ENCODE measurements at places on chromosomes 13 and 19.

DNA sequence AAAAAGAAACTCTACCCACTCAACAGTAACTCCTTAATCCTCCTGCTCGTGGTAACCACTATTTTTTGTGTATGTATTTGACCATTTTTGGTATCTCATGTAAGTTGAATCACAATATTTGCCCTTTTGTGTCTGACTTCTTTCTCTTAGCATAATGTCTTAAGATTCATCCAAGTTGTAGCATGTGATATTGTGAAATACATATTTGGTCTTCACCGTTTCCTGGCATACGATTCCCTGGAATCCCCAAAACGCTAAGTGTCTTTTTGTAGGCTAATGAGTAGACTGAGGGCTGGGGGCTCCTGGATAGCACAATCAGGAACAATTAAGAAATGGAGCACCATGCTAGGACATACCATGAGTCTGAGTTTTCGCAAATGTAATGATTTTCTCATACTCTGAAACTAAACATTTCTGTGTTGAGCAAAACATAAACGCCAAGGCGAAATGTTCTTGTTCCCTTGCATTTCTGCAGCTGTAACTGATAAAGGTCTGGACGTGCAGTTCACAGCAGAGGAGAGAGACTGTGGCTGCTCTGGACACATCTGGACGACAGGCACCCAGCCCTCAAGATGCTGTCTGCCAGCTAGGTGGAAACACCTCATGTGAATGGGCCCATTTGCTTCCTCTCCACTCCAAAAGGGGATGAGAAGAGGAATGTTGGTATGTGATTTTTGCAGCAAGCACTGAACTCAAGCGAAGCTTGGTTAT lies 38.4 kb downstream of the BRD4 start:
- DNase-seq: no peak

GRCh38 chr19:6030214-6030507 lies 52.2 kb upstream of the RANBP3 start:
- no peak for DNase-seq

- DNase-seq: no peak
These were observed 1.7 kb downstream of the CATSPERG start for GRCh38 chr19:38337360-38337653.

- no peak for DNase-seq
These were observed 192.8 kb upstream of the TSC22D1 start for GRCh38 chr13:44768775-44769581.

DNA sequence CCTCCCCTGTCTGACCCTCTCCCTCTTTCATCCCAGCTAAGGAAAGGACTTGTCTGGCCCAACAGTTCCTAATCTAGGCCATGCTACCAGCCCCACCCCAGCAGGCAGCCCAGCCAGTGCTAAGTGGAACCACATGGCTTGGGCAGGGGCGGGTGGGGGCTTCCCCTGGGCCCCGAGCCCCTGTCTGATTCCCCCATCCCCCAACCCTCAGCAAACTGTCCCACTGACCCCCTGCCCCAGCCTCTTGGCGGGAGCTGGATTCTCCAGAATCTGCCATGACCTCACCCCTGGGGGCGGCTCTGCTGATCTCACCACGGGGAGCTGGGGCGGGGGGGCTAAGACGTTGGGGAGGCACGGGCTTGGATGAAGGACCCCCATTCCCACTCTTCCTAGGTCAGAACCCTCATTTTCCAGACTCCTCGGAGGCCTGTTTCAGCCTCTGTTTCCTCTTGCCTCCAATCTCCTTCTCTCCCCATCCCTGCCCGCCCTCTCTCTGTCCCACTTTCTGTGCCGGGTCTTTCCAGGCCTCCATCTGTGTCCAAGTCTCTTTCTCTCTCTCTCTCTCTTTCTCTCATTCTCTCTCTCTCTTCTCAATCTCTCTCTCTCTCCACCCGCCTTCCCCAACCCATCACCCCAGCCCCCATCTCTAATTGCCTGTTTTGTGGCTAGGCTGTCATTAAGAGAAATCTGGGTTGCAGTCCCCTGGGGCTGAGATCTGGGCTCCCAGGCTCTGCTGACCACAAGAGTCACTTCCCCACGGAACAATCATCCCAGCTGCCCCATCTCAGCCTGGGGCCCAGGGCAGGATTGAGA lies 2.7 kb downstream of the COL5A3 start:
- no peak for DNase-seq

DNA sequence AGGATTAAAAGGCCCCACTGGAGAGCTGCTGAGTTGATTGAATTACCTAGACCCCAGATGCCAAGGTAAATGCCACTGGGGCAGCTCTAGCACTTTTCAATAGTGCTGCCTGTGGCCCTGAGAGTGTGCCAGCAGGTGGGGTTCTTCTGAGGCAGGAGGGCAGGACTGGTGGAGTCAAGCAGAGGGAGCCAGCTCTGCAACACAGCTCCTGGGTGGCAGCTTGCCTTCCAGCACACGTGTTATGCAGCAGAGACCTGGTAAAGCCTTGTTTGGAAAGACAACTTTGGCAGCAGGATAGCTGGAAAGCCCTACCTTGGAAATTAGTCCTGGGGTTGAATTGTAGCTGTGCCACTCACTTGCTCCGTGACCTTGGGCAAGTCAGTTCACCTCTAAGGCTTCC lies 306.6 kb downstream of the ATP8A2 start:
- peak; percentile 10 for DNase-seq

- DNase-seq: peak; percentile 2
These were observed 7.4 kb downstream of the PTOV1 start for GRCh38 chr19:49858088-49858985.

DNA sequence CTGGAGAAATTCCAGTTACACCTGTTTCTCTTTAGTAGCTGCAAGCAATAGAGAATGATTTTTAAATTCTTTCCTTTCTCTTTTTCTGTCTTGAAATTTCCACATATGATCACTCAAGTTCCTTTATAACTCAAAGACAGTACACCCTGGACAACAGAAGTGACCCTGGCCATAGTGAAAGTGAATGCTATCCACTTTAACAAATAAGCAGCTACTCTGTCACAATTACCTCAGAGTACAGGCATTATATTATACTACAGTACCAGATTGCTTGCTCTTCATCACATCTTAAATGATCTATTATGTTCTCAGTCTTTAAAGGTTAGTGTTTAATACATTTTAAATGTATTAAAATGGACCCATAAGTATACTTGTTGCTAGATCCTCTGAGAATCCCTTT lies 136.2 kb downstream of the KLF12 start:
- no peak for DNase-seq

DNA sequence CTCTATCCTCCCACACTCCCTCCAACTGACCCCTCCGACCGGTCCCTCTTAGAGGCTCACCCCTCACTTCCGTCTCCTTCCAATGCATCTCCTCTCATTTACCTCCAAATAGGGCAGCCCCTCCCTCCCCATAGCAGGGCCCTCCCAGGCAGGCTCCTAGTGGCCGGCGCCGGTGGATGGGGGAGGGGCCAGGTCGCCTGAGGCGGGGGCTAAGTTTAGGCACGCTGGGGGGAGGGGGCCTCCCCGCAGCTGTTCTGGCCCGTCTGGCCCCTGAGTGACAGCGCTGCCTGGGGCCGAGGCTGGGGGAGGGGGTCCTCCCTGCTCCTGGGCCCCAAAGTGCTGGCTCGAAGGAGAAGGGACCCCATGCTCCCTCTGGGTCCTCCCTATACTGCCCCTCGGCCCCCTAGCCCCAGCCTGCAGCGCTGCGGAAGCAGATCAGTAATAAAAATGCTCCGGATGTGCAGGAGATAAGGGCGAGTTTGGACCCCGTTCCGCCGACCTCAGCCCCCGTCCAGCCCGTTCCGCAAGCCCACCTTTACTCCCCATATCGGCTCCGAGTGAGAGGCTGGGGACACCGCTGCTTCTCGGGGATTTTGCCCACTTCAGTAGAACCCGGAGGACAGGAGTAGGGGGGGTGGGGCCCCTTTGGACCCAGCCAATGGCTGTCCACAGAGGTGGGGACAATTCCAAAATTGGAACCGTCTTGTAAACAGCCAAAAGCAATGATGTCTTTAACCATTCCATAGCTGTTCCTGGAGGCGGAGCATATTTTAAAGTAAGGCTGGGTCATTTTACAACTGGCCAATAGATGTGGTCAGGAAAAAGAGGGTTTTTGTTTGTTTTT lies 4.0 kb downstream of the RTN2 start:
- no peak for DNase-seq

- no peak for DNase-seq
These were observed 3.8 kb downstream of the APC2 start for GRCh38 chr19:1453525-1454364.

- no peak for DNase-seq
These were observed 66.4 kb downstream of the ZNF730 start for GRCh38 chr19:23183251-23183650.

DNA sequence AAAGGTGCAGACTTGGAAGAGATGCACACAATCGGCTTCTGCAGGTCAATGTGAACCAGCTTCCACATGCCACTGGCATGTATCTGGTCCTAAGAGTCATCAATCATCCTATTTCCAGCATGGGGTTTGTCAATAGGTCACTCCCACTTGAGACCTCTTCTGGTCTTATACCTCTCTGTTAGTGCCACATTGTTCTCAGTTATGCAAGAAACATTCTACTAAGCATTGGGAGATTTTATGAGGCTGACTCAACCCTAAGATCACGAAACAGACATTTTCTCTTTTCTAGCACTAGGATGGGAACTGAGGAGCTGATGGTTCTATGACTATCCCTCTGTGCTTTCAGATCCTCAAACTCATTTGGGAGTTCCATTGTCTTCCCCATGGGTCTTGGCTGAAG lies 581.5 kb upstream of the KLF12 start:
- no peak for DNase-seq

DNA sequence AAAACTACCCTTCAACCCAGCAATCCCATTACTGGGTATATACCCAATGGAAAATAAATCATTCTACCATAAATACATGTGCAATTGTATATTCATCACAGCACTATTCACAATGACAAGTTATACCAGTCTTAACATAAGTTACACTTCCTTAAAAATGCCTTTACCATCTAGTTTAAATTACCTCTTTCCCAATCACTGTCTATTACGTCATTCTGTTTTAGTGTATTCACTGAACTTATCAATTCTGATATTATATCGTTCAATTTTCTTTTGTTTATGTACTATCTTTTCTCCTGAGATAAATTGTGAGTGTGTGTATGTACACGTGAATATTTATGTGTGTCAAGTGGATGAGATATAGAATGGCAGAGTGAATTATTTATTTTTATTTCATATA lies 1416.8 kb downstream of the OLFM4 start:
- DNase-seq: no peak

GRCh38 chr13:50593207-50593606 lies 250.3 kb downstream of the DLEU7 start:
- DNase-seq: no peak

GRCh38 chr19:13881692-13882418 lies 4.9 kb downstream of the NANOS3 start:
- peak; percentile 74 for DNase-seq

DNA sequence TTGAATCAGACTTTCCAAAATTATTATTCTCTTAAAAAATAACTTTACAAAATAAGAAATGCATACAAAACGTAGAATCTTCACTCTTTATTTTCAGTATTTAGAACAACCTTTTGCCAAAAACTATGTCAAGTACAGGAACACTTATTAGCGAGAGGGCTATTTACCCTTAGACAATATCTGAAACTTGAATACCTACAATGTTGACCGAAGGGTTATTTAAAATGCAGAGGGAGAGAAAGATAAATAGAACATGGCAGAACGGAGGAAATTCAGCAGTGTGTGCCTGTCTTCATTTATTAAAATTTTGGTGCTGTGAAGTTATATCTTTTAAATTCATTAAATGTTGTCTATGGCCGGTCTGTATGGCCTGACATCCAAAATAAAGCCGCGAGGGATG lies 198.8 kb downstream of the EFNB2 start:
- DNase-seq: no peak

- DNase-seq: no peak
These were observed 35.6 kb upstream of the IL17D start for GRCh38 chr13:20667857-20668437.

DNA sequence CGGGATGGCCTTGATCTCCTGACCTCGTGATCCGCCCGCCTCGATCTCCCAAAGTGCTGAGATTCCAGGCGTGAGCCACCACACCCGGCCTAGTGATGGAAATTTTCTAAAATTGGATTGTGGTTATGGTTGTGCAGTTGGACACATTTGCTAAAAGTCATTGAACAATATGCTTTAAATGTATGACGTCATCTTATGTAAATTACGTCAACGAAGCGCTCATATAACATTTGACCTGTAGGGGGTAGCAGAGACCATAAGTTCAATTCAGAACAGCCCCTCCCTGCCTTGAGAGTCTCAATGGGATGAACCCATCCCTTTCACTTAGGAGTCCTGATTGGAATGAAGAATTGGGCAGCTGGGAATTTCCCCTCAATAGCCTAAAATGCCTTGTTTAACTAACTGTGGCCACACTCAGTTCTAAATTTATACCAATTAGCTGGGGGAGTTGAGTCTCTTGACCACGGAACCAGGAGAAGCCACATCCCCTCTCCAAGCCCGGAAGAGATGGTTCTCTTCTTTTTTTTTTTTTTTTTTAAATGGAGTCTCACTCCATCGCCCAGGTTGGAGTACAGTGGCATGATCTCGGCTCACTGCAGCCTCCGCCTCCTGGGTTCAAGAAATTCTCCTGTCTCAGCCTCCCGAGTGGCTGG lies 15.2 kb upstream of the TLE6 start:
- DNase-seq: peak; percentile 51

DNA sequence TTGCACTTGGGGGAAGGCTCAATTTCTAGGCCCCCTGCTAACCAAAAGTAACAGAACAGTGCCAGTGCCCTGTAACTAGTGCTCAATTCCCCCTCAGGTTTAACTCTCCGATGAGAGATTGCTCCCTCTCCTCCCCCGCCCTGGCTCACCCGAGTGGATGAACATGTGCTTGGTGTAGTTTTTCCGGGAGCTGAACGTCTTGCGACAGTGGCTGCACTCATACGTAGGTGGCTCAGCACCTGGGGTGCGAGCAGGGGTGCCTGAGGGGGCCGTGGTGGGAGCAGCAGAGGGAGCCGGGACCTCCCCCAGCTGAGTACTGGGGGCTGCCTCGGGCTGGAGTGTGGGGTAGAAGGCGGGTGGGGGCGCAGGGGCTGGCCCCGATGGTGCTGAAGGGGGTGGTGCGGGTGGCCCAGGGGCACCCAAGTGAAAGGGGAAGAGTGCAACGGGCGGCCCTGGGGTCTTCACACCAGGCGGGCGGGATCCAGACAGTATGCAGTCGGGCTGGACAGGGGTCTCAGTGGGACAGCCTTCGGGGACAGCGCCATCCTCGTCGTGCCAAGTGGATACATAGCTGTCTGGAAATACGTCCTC lies 3.3 kb downstream of the ZBTB45 start:
- DNase-seq: no peak

DNA sequence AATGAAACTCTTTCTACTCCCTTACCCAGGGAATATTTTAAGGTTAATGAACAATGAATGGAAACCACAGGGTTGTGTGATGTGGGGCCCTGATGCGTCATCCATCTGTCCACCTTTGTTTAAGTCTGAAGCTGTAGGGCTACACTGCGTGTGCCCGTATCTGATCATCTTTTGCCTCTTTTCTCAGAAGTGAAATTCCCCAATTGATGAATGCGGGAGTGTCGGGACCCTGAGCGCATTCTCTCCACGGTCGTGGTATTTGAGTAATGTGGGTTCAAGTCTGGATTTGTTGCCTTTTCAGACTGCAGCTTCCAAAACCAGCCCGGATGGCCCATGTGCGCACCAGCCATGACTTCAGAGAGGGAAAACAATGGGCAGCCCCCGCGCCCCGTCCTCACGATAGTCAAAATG lies 112.3 kb downstream of the COL4A2 start:
- DNase-seq: no peak

All from CD4-positive, alpha-beta T cell treated with Interleukin-6 for 4 hours (primary cell).